ENCODE measurements at places on chromosomes 4 and X.

DNA sequence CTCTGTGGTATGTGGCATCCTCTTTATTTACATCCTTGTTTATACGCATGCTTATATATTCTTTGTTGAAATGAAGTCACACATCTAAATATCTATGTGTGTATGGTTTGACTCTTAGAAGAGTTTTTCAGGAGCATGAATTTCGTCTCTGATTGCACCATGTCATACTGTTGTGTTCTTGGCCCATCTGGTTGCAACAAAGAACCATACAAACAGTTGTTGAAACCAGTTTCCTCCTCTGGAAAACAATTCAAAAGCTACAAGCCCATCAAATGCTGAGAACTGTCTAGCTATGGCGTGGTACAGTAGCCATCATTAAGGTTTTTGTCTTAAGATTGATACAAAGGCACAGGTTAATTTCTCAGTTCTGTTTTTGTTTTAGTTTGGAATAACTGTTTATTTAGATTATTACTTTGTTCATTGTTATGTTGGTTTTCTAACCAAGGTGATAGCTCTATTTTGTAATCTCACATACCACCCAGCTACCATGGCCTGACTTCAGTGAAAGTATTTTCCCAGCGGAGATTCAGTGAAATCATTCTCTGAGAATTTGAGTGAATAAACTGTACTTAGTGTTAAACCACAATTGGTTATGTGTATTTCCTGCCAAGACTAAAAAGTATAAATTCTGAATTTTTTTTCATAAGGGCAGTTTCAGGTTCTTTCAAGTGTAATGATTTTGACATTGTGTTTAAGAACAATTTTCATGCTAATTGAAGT lies 91.0 kb downstream of the ARHGAP24 start:
- no peak for DNase-seq

DNA sequence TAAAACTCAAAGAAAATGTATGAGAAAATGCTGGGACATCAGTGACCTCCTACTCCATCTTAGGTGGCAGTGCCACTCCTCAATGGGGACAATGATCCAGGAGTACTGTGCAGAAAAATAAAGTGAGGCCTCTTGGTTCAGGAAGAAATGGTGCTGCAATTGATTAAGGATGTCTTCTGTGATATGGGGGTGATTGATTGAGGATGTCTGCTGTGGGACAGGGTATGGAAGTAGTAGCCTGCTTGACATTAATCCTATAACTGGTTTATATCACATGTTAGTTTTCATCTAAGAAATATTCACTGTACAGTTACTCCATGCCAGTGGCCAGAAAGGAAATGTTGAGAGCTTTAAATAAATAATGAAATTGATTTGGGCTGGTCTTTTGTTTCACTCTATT lies 20.5 kb downstream of the OTOP1 start:
- DNase-seq: no peak

DNA sequence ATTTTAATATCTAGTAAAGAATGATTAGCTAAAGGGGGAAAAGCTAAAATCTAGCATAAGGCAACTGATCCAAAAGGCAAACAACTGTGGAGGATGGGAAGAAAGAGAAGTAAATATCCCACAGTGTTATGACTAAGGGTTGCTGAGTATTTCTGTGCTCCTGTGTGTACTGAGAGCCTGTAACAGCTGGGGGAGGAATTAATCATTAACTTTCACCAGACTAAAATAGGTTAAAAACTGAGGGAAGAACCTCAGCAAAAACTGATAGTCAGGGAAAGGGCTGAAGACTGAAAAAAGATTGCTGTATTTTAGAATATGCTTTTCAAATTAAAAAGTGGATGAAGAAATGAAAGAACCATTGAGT lies 365.9 kb downstream of the CXXC4 start:
- no peak for DNase-seq

GRCh38 chrX:31294475-31294874 lies 222.6 kb upstream of the FTHL17 start:
- DNase-seq: no peak

DNA sequence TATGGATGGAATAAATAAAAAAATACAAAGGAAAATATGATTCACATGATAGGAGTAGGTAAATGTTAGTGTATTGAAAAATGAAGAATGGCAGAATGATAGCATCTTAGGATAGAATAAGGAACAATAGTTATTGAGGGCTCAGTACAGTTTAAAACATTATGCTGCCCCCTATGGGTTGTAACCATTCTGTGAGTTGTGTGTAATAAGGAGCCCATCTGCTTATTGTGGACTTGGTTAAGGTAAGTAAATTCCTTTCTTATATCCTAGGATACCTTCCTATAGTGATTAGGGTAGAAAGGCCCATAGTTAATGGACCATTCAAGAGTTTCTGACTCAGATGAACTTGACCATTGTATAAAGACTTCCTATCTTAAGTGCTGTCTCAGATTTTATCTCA lies 195.8 kb downstream of the PDHA2 start:
- DNase-seq: no peak

DNA sequence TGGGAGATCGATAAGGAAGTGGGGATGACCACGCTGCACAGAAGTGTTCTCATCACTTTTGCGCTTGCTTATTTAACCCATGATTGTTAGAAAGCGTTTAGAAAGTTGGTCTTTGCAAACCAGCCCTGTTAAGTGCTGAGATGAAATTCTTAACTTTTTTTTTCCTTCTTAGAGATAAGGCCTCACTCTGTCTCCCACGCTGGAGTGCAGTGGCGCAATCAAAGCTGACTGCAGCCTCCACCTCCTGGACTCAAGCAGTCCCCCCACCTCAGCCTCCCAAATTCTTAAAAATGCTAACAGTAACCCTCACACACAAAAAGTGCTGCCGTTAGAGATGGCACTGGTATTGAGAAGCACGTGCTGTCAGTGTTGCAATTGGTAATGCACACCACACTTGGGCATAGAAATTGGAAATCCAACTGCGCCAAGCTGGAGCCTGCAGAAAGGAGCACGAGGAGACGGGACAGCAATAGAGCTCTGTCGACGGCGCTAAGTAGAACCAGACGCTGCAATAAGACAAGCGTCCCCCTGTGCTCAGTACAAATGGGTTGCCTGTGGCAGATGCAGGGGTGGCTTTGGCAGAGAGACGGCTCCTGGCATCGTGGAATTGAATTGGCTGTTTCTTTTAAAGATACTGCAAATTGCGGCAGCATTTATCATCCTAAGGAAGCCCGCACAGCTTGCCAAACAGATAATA lies 113.4 kb downstream of the TBL1X start:
- DNase-seq: no peak

- no peak for DNase-seq
Observed at GRCh38 chr4:94357624-94358023, 15.0 kb upstream of the HPGDS start.

DNA sequence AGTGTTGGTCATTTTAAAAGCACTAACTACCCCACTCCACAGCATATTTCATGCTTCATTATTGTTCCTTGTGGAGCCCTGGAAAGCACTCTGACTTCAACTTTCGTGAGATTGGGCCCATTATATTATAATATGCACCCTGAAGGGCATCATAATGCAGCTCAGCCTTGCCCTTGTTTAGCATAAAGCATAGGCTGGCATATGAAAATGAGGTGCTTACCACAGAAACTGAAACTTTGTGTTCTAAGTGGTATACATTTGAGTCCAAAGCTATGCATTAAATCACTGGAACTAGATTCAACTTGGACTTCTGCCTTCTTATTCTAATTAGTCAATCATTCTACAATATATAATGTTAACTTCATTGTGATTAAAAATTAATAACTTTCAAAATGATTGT lies 1027.9 kb downstream of the STIM2 start:
- DNase-seq: no peak

- no peak for DNase-seq
Observed at GRCh38 chr4:89610236-89610635, 226.7 kb downstream of the SNCA start.

DNA sequence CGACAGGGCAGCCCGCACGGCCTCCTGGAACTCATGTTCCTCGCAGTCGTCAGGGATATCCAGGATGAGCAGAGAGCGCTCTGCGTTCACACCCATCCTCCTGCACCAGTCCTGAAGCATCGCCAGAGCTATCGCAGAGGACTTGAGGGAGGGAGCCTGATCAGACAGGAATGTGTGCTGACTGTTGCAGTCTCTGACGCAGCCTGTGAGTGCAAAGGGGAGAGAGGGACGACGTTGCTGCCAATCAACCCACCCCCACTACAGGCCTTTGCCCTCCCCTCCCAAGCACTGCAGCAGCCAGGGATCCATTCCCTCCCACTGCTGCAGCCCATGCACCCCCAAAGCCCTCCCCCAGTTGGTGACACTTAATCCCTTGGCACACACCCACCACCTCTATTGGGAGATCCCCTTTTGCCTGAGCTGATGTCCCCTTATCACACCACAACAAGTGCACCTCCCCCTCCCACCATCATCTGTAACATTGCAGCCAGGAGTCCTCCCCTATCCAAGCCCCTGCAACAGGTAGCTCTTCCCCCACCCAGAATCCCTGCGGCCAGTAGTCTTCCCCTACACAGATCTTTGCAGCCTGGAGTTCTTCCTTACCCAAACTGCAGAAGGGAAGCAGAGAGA lies 897 bp downstream of the PNMA6F start:
- no peak for DNase-seq

- no peak for DNase-seq
Observed at GRCh38 chr4:174460684-174461083, 61.6 kb downstream of the HPGD start.

GRCh38 chrX:141989134-141989533 lies 85.4 kb downstream of the MAGEC1 start:
- no peak for DNase-seq

All from effector CD4-positive, alpha-beta T cell (primary cell).